ENCODE measurements at places on chromosomes 2 and 18.

DNA sequence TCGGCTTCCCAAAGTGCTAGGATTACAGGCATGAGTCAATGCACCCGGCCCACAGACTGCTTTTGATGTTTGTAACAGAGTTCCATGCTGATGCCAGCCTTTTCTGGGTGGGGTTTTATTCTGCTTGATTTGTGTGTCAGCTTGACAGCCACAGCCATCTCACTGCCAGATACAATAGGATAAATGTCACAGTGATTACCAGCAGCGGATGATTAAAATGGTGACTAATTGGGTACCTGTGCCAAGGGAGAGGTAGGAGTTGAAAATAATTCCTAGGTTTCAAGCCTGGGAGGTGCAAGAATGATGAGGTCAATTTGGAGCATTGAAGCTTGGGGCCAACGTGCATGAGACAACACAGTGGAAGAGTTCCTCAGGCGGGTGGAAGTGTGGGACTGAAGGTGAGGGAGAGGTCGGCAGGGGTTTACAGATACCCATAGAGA lies 39.4 kb downstream of the SH2D6 start:
- DNase-seq, result no peak

DNA sequence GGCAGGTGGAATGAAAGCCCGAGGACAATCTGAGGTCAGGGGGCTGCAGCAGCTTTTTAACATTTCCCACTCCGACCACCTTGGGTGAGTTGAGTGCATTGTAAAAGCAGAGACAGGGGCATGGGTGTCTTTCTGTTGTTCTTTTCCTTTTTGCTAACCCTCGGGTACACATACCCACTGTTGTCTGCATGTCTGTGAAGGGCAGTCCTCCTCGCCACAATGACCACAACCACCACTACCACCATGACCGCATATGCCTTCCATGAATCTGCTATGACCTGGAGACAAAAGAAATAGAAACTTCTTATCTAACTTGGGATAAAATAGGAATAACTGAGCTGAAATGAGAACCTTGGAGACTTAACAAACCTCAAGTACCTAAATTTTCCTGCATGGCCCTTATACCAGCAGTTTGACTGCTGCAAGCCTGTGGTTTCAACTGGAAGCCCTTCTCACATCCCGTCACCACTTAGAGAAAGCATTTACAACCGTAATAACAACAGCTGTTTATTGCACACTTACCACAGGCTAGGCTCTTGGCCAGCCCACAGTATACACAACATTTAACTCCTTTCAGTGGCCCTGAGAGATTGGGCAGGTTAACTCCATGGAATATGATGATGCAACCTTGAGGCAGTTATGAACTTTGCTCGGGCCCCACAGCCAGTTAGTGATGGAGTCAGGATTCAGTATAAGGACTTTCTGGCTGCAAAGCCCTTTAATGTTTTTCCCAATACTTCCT lies 80.3 kb downstream of the GYPC start:
- no peak for DNase-seq

- DNase-seq, result no peak
Observed at GRCh38 chr2:234272069-234272850, 221.8 kb downstream of the SPP2 start.

- no peak for DNase-seq
Observed at GRCh38 chr2:126835831-126836230, 62.9 kb upstream of the TEX51 start.

DNA sequence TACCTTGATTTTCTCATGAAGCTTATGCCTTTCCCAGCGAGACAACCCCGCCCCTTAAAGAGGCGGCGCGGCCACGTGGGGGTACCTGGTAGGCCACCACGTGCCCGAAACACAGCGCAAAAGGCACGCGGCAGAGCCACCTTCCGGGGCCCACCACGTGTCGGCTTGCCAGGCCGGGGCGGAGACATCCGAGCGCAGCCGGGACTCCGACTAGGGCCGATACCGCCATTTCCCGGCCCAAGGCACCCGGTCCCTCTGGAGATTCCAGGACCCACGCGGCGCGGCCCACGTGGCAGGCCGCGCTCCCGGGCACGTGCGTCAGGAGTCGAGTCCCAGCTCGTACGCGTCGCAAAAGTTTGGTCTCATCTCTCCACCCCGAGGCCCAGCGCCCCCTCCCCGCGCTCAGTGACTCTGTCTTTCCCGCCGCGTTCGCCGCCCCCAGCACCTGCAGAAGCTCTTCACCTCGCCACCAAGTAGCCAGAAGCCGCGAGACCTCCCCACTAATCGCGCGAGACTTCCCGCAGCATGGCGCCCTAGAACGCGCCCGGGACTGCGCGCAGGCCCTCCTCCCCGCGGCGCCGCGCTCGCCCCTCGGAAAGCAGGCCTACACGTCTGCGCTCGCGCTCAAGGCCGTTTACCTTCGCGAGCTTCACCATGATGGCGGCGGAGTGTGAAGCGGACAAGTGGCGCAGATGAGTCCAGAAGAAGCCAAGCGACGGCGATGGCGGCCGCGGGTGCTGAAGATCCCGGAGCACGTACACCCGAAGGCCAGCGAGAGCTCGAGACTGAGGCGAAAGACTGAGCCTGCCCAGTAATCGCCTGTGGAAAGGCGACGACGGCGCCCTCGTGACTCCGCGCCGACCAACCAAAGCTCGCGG lies at the start of gene NCL:
Gene NCL (minus strand): TSS at position 787 of the 878 bp plus-strand sequence. CDS start 131 bp downstream, at position 656.
- DNase-seq, result no peak

DNA sequence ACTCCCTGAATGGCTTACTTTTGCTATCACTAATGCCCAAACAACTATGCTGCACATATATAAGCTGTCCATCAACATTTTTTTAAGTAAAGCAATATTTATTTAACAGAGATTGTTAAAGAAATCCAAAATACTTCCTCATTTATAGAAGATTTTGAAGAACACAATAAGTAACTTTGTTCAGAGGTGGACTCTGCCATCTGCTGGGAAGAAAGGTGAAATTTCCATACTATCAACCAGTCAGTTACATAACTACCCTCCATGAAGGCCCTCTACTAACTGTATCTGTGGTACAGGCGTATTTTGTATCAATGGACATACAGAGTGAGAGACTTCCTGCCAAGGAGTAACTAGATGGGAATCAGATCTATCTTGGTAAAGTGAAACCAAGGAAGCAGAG lies 106.0 kb downstream of the DTNB start:
- DNase-seq, result no peak

DNA sequence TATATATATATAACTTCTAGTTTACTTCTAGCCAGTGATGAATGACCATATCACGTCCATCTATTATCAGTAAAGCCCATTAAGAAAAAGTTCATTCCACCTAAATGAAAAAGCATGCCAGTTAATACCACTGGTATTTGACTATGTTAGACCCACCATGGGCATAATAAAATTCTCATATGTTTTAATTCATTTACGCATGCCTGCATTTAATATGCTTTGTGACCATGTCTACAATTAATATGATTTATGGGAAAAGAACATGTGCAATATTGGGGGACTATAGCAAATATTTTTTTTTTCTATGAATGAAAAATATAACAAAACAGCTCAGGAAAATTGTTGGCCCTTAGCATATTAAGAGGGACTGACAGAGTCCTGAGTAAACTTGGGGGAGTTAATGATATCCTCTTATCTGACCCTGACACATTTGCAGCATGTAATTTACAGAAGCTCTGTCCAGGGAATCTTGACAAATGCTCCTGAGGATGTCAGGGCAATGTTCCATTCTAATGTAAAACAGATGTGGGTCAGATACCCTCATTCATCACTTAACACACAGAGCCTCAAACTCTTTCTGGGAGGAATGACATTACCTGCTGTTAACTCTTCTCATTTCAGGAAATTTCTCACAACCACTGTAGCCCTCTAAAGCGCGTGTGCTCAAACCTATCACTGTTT lies 90.6 kb downstream of the PAX3 start:
- no peak for DNase-seq

DNA sequence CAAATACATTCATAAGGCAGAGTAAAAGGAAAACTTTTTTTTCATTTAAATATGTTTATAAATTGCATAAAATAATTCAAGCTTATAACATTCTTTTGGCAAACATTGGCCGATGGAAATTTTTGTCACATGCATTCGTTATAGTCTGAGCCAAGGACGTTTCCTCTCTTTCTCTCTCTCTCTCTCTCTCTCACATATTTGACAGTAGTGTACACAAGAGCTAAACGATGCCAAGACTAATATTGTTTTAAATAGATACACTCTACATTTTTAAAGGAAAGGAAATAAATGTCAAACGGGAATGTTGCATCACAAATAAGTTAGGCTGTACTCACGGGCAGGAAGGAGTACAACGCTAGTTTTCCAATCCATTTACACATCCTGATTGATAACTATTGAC lies 251.1 kb upstream of the SMIM21 start:
- DNase-seq, result no peak

Measured in cortex of kidney (tissue), 1 donor.